ENCODE measurements at places on chromosomes 1 and 21. TPM values are rescaled to one million over a fixed set of nuclear protein-coding genes. Genes with fewer than 3 reads are reported as not detected.

The ARTN gene
- total RNA-seq: 1.0 TPM

The MATN1 gene
- total RNA-seq: 0.51 TPM

The AMY1A gene
- 13.3 TPM for total RNA-seq

DNA sequence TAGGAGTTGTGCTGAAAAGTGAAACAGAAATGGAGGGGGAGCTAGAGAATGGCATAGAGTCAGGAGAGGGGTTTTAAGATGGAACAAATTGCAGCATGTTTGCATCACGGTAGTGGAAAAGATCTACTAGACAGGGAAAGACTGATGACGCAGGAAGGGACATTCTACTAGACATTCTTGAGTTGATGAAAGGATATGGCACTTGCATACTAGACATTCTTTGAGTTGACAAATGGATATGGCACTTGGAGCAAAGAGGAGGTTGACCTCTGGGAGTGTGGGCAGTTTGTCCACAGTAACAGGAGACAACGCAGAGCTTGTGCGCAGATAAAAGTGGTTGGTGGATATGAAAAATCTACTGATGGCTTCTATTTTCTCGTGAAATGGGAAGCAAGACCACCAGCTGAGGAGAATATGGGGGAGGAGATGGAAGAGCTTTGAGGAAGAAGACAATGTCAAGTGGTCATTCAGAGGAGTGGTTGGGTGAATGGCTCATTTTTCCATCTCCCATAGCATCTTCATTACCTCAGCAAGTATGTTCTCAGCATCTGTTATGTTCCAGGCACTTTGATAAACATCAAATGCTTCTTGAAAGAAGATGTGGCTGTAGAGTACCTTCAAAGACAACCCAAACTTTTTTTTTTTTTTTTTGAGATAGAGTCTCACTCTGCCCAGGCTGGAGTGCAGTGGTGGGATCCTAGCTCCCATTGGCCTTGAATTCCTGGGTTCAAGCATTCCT, 2.4 kb upstream of the CTPS1 start:
- H3K4me3 ChIP-seq: no peak overlapping the region
- H3K27me3 ChIP-seq: no peaks in the 10 kb centered on the region
- H3K4me1 ChIP-seq: peaks cover 13% of the 10 kb centered on the region
- no peaks in the 10 kb centered on the region for H3K36me3 ChIP-seq

GRCh38 chr1:67814121-67814772, 19.0 kb downstream of the GNG12 start:
- peaks cover 3% of the 10 kb centered on the region for H3K4me1 ChIP-seq
- no peak for DNase-seq
- H3K4me3 ChIP-seq: no peak overlapping the region
- no peak overlapping the region for H3K27ac ChIP-seq
- H3K27me3 ChIP-seq: no peaks in the 10 kb centered on the region
